ENCODE measurements at places on chromosomes 5 and 9. TPM values are rescaled to one million over a fixed set of nuclear protein-coding genes. Genes with fewer than 3 reads are reported as not detected.

SPATA31C1 gene
- not detected for total RNA-seq

PCDHB13 gene
- not detected for total RNA-seq

RNF44 gene
- 217 TPM for total RNA-seq

PTPN3 gene
- not detected for total RNA-seq

FRRS1L gene
- total RNA-seq, result not detected

ADAMTS19 gene
- not detected for total RNA-seq

SOHLH1 gene
- total RNA-seq, result not detected

ZFP62 gene
- total RNA-seq, result 24.9 TPM

ACER2 gene
- 1.4 TPM for total RNA-seq

GRCh38 chr9:129934041-129934591 is 98.9 kb downstream of the USP20 start:
- no peaks in the 10 kb centered on the region for H3K27me3 ChIP-seq
- no peak overlapping the region for H3K4me3 ChIP-seq
- peak overlapping the region; percentile 7 for H3K27ac ChIP-seq
- no peak for DNase-seq

GRCh38 chr9:81002242-81002641 is 687.1 kb downstream of the TLE1 start:
- H3K4me1 ChIP-seq, result no peaks in the 10 kb centered on the region
- DNase-seq, result no peak
- H3K27me3 ChIP-seq, result no peaks in the 10 kb centered on the region

- H3K4me3 ChIP-seq, result no peak overlapping the region
- DNase-seq, result no peak
- H3K27me3 ChIP-seq, result no peaks in the 10 kb centered on the region
- no peaks in the 10 kb centered on the region for H3K36me3 ChIP-seq
- no peak overlapping the region for H3K27ac ChIP-seq
These were observed 30.3 kb downstream of the ADCY2 start for GRCh38 chr5:7426284-7426683.

DNA sequence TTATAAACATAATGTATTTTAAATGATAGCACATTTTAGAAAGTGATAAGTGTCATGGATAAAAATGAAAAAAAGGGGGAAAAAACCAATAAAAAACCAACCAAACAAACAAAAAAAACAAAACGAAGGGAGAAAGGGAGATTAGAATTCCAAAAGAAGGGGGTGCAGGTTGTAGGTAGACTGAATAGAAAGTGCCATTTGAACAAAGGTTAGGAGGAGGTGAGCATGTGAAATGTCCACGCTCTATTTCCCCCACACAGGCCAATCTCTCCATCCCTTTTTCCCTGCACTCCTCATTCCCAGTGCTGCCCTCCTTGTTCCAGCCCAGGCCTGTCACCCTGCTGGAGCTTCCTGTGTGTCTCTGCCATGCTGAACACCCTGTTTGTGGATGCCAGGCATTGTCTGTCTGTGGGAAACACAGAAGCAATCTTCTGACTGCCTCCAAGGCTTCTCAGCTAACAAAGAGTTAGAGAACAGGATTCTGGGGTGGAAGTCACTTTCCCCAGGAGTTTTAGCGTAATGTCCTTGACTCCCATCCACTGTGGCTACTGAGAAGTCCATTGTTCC is 138.8 kb downstream of the ADAMTS16 start:
- H3K4me1 ChIP-seq, result no peaks in the 10 kb centered on the region
- no peaks in the 10 kb centered on the region for H3K27me3 ChIP-seq
- no peak overlapping the region for H3K27ac ChIP-seq
- no peaks in the 10 kb centered on the region for H3K36me3 ChIP-seq
- DNase-seq, result no peak

GRCh38 chr9:106277966-106278365 is 583.6 kb downstream of the TMEM38B start:
- H3K27ac ChIP-seq, result no peak overlapping the region
- no peaks in the 10 kb centered on the region for H3K36me3 ChIP-seq
- H3K4me3 ChIP-seq, result no peak overlapping the region
- H3K4me1 ChIP-seq, result no peaks in the 10 kb centered on the region

- H3K27ac ChIP-seq, result no peak overlapping the region
- H3K27me3 ChIP-seq, result peaks cover 2% of the 10 kb centered on the region
- no peaks in the 10 kb centered on the region for H3K4me1 ChIP-seq
- no peaks in the 10 kb centered on the region for H3K36me3 ChIP-seq
These were observed 84.2 kb downstream of the TRPM6 start for GRCh38 chr9:74803376-74804017.

DNA sequence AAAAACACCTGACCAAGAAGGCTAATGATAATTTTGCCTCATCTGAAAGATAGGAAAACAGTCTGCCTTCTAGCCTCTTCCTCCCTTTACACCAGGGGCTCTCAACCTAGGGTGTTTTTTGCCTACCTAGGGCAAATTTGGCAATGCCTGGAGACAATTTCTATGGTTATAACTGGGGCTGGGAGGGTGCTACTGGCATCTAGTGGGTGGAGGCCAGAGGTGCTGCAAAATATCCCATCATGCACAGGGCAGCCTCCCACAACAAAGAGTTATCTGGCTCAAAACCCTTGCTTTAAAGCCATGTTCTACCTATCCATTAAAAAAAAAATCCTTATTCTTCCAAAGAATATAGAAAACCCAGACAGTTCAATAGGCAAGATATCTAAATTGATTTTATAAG is 45.0 kb upstream of the NR3C1 start:
- H3K4me1 ChIP-seq, result no peaks in the 10 kb centered on the region
- no peak for DNase-seq
- H3K36me3 ChIP-seq, result no peaks in the 10 kb centered on the region
- no peaks in the 10 kb centered on the region for H3K27me3 ChIP-seq
- H3K27ac ChIP-seq, result no peak overlapping the region

DNA sequence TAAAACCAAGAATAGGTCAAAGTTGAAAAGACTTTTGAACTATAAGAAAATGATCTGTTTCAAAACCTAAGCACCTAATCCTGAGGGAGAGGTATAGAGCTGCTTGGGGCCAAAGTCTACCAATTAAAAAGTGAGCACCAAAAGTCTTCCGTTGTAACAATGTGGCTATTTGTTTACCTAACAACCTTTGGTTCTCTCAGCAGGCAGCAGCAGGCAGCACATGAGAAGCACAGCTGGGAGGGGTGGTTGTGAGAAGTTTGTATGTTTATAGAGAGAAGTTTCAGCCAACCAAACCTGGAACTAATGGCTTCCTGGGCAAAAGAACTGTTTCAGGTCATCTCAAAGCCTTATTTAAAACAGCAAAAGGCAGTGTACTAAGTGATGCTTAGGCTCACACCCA is 59.8 kb upstream of the TBC1D9B start:
- DNase-seq, result no peak
- H3K4me1 ChIP-seq, result no peaks in the 10 kb centered on the region
- H3K27me3 ChIP-seq, result no peaks in the 10 kb centered on the region
- no peak overlapping the region for H3K27ac ChIP-seq
- peaks cover 11% of the 10 kb centered on the region for H3K36me3 ChIP-seq

- no peaks in the 10 kb centered on the region for H3K4me1 ChIP-seq
- H3K27me3 ChIP-seq, result no peaks in the 10 kb centered on the region
- no peak overlapping the region for H3K27ac ChIP-seq
- no peaks in the 10 kb centered on the region for H3K36me3 ChIP-seq
- no peak overlapping the region for H3K4me3 ChIP-seq
- DNase-seq, result no peak
These were observed 673.0 kb downstream of the ELAVL2 start for GRCh38 chr9:23153058-23153457.

GRCh38 chr9:106784076-106784475 is 78.9 kb upstream of the ZNF462 start:
- no peak overlapping the region for H3K27ac ChIP-seq
- DNase-seq, result no peak
- no peaks in the 10 kb centered on the region for H3K36me3 ChIP-seq
- H3K4me3 ChIP-seq, result no peak overlapping the region
- no peaks in the 10 kb centered on the region for H3K4me1 ChIP-seq

GRCh38 chr9:128321879-128322403 is 306 bp downstream of the TRUB2 start:
- H3K36me3 ChIP-seq, result peaks cover 29% of the 10 kb centered on the region
- no peak for DNase-seq
- peak overlapping the region; percentile 80 for H3K4me3 ChIP-seq
- H3K4me1 ChIP-seq, result peaks cover 32% of the 10 kb centered on the region
- peak overlapping the region; percentile 91 for H3K27ac ChIP-seq

DNA sequence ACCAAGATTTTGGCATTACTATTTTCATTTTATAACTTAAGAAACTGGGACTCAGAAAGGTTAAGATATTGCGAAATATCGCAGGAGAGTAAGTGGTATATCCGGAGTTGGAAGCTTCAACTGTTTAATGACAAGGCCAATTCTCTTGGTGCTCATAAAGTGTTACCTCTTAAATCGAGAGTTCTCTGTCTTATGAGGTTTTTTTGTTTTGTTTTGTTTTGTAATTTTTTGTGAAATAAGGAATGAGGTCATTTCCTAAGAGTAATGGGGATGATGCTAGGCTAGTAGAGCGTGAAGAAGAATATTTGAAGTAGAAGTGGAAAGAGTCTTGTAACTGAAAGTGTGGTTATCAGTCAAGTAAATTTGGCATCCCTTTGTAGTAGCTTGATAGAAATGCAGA is 183.2 kb upstream of the DAB2 start:
- H3K27me3 ChIP-seq, result no peaks in the 10 kb centered on the region
- no peak for DNase-seq
- H3K36me3 ChIP-seq, result no peaks in the 10 kb centered on the region

DNA sequence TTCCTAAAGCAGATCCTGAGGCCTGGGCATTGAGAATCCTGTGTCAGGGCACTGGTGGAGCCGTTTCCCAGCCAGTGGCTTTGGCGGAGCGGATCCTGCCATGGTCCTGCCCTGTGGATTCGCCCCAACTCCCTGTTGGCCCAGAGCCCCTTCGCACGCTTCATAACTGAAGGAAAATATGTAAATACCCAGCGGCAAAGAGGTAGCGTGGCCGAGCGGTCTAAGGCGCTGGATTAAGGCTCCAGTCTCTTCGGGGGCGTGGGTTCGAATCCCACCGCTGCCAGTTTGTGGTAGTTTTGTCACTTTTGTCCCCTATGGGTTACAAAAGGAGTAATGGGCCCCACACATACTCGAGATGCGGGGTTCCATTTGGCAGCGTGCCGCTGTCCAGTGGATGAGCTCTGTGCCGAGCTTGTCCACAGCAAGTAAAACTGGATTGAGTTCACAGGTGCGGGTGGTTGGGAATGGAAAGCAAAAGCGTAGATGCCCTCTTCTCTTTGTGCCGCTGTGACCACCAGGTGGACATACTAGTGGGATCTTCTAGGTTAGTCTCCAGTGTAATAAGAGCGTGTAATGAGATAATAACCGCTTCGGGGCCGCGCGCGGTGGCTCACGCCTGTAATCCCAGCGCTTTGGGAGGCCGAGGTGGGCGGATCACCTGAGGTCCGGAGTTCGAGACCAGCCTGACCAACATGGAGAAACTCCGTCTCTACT is 17.3 kb downstream of the TRIM7 start:
- no peaks in the 10 kb centered on the region for H3K36me3 ChIP-seq
- no peak overlapping the region for H3K4me3 ChIP-seq
- DNase-seq, result peak; percentile 36

DNA sequence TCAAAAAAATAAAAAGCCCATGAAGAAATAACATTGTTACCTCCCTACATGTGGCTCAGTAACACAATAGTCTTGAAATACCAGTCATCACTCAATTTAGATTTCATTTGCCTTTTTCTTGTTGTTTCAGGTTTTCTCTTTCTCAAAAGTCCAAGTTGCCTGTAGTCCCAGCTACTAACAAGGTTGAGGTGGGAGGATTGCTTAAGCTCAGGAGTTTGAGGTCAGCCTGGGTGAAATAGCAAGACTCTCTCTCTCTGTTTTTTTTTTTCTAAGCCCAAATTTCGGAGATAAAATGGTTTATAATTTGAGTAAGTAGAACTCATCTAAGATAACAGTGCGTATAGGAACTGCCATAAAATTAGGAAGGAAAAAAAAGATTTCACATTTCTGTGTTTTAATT is 17.5 kb upstream of the NDUFS4 start:
- no peaks in the 10 kb centered on the region for H3K36me3 ChIP-seq
- no peaks in the 10 kb centered on the region for H3K4me1 ChIP-seq
- DNase-seq, result no peak
- peaks cover 22% of the 10 kb centered on the region for H3K27me3 ChIP-seq
- H3K4me3 ChIP-seq, result no peak overlapping the region

DNA sequence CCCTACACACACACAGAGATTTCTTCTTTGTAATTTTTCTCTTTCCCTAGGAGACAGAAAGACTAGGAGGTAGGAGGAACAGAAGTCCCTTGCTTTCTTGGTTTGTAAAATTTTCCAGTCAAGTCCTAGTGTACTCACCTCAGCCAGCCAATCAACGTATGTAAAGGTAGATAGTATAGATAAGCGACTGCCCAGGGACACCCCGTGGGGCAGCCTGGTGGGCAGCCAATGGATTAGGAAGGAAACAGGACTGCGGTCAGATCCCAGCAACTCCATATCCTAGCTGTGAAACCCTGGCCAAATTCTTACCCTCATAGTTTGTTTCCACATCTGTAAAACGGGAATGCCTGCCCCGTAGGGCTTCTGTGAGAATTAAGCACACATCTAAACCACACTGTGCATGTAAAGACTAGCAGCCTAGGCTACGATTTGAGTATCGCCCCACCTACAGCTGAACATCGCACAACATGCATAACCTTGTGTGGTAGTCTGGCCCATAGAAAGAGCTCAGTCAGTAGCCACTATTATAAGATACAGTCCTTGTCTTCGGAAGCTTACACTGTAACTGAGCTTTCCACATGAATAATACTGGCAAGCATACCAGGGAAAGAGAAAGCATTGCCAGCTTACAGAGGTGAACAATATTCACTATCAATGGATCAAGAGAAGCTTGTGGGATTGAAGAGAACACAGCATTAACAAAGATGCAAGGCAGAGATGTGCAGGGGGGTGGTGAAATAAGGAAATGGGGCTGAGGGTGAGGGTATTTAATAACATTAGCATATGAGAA is 353.4 kb upstream of the PANK3 start:
- H3K4me3 ChIP-seq, result no peak overlapping the region
- H3K36me3 ChIP-seq, result no peaks in the 10 kb centered on the region
- no peaks in the 10 kb centered on the region for H3K4me1 ChIP-seq

DNA sequence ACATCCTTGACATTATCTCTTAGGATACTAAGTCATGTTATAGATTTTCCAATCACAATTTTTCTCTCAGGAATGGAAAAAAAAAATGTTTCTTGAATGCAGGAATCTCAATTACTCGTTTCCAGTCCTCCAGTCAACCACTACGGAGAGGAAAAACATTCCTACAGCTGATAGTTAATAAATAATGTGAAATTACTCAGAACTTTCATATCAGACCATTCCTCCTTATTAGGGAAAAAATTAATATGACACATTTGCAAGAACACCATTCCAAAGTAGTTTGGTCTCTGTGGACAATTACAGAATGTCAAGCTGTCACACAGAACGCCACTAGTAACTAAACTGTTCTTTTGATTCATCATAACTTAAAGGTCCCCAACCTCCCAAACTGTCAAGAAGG is 31.5 kb downstream of the MED27 start:
- H3K27ac ChIP-seq, result no peak overlapping the region
- no peak for DNase-seq
- H3K4me1 ChIP-seq, result no peaks in the 10 kb centered on the region
- H3K27me3 ChIP-seq, result no peaks in the 10 kb centered on the region
- H3K36me3 ChIP-seq, result no peaks in the 10 kb centered on the region
